ENCODE measurements at places on chromosomes 16 and 17. TPM values are rescaled to one million over a fixed set of nuclear protein-coding genes. Genes with fewer than 3 reads are reported as not detected.

GRCh38 chr16:69073181-69073702 lies 32.2 kb upstream of the HAS3 start:
- no peak for DNase-seq
- peak overlapping the region; percentile 13 for H3K27ac ChIP-seq

Gene TK1
- total RNA-seq = 98.7 TPM

GRCh38 chr17:82976982-82977488 lies 102.4 kb upstream of the METRNL start:
- no peaks in the 10 kb centered on the region for H3K4me1 ChIP-seq
- DNase-seq = no peak
- H3K27ac ChIP-seq = no peak overlapping the region

Gene CPHXL2
- not detected for total RNA-seq

DNA sequence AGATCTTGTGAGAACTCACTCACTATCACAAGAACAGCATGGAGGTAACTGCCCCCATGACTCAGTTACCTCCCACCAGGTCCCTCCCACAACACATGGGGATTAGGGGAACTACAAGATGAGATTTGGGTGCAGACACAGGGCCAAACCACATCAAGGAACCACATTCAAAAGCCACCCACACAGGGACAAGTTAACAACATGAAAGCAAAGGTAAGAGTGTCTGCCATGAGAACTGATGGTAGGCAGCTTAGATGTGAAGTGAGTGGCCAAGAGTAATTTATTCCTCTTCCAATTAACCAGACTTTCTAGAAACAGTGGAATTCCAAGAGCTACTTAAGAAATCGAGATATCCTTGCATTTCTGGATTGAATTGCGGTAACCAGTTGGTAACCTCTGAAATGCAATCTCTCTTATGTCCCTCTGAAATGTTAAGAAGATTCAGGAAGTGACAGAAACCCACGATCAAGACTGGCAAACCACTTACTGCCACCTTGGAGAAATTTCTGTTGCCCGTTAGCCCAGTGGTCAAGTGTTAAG lies 167.4 kb upstream of the CACNG5 start:
- H3K27ac ChIP-seq = no peak overlapping the region
- H3K4me1 ChIP-seq = no peaks in the 10 kb centered on the region
- no peak overlapping the region for H3K4me3 ChIP-seq
- DNase-seq = no peak
- H3K36me3 ChIP-seq = peaks cover 9% of the 10 kb centered on the region
- no peaks in the 10 kb centered on the region for H3K27me3 ChIP-seq

Gene NRN1L
- 2.7 TPM for total RNA-seq

GRCh38 chr16:27972500-27972899 lies 91.0 kb downstream of the GSG1L start:
- no peak overlapping the region for H3K27ac ChIP-seq
- no peak overlapping the region for H3K4me3 ChIP-seq
- peak; percentile 67 for DNase-seq
- no peaks in the 10 kb centered on the region for H3K27me3 ChIP-seq
- H3K4me1 ChIP-seq = no peaks in the 10 kb centered on the region

DNA sequence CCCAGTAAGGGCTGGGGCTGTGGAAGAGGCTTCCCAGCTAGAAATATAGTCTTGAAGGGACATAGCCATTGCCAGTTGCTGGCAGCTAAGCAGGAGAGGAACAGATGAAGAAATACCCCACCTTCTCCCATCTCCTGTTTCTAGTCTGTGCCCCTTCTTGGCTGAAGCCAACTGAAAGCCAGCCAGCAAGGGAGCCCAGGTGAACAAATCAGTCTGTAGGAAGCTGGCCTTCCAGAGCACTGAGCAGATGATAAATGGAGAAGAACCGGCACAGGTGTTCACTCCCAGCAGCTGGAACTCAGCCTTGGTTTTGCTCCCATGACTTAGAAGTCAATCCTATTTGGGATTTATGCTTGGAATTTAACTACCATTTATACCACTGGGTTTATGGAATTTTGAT lies 69.2 kb upstream of the DHX40 start:
- H3K4me1 ChIP-seq = no peaks in the 10 kb centered on the region
- no peak overlapping the region for H3K4me3 ChIP-seq
- DNase-seq = no peak
- H3K27me3 ChIP-seq = no peaks in the 10 kb centered on the region
- no peaks in the 10 kb centered on the region for H3K36me3 ChIP-seq

DNA sequence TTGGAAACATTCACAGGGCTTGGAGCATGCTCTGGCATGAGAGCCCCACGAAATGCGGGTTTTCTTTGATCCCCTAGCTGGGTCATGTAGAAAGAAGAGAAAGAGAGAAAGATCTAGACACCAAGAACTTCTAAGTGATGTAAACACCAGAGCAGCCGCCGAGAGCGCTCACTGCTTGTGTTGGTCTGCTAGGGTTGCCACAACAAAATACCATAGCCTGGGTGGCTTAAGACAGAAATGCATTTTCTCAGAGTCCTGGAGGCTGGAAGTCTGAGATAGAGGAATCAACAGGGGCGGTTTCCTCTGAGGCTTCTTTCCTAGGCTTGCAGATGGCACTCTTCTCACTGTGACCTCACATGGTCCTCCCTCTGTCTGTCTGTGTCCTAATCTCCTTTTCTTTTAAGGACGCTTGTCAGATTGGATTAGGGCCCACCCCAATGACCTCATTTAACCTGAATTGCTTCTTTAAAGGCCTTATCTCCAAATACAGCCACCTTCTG lies 139.5 kb downstream of the CYLD start:
- no peak overlapping the region for H3K4me3 ChIP-seq
- no peaks in the 10 kb centered on the region for H3K27me3 ChIP-seq
- peak; percentile 17 for DNase-seq
- H3K36me3 ChIP-seq = no peaks in the 10 kb centered on the region
- H3K27ac ChIP-seq = no peak overlapping the region
- peaks cover 3% of the 10 kb centered on the region for H3K4me1 ChIP-seq

DNA sequence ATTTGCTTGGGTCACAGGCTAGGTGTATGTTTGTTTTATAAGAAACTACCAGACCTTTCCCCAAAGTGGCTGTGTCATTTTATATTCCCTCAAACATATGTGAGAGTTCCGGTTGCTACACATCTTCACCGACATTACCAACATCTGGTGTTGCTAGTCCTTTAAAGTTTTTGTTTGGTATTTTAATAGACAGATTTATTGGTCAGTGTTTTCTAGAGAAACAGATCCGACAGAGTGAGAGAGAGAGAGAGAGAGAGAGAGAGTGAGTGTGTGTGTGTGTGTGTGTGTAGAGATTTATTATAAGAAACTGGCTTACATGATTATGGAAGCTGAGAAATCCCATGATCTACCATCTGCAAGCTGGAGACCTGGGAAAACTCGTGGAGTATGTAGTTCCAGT lies 31.0 kb downstream of the LDHD start:
- no peaks in the 10 kb centered on the region for H3K27me3 ChIP-seq
- no peak overlapping the region for H3K4me3 ChIP-seq
- H3K4me1 ChIP-seq = peaks cover 7% of the 10 kb centered on the region
- no peak for DNase-seq
- no peak overlapping the region for H3K27ac ChIP-seq
- H3K36me3 ChIP-seq = peaks cover 5% of the 10 kb centered on the region

- H3K36me3 ChIP-seq = no peaks in the 10 kb centered on the region
- H3K27ac ChIP-seq = no peak overlapping the region
- DNase-seq = no peak
- H3K4me3 ChIP-seq = no peak overlapping the region
- H3K27me3 ChIP-seq = peaks cover 37% of the 10 kb centered on the region
Measured at GRCh38 chr17:17730250-17730935, 49.1 kb downstream of the RAI1 start.

DNA sequence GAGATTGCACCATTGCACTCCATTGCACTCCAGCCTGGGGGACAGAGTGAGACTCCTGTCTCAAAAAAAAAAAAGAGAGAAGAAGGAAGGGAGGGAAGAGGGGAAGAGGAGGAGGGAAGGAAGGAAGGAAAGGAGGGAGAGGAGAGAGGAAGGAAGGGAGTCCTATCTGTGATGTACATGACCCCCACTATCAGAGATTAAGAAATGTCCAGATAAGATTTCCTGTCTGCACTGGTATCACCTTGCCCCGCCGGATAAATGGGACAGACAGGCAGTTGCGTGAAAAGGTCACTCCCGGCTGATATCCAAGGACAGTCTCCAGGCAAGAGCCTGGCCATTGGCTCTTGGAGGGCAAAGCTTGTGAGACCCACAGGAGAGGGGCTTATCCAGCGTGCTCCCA lies 5.2 kb upstream of the ZFPM1 start:
- H3K27ac ChIP-seq = no peak overlapping the region
- H3K4me3 ChIP-seq = no peak overlapping the region
- no peaks in the 10 kb centered on the region for H3K36me3 ChIP-seq
- H3K27me3 ChIP-seq = peaks cover 7% of the 10 kb centered on the region
- no peak for DNase-seq
- H3K4me1 ChIP-seq = no peaks in the 10 kb centered on the region

Gene CCDC144A
- total RNA-seq = 1.9 TPM

- DNase-seq = no peak
- no peak overlapping the region for H3K4me3 ChIP-seq
- H3K27ac ChIP-seq = no peak overlapping the region
- peaks cover 15% of the 10 kb centered on the region for H3K36me3 ChIP-seq
- H3K27me3 ChIP-seq = no peaks in the 10 kb centered on the region
- no peaks in the 10 kb centered on the region for H3K4me1 ChIP-seq
Measured at GRCh38 chr17:57674894-57675293, 70.2 kb downstream of the CCDC182 start.

GRCh38 chr17:56978441-56979090 lies 635 bp downstream of the SCPEP1 start:
- H3K4me1 ChIP-seq = peaks cover 5% of the 10 kb centered on the region
- no peaks in the 10 kb centered on the region for H3K27me3 ChIP-seq
- peak overlapping the region; percentile 86 for H3K4me3 ChIP-seq
- no peak for DNase-seq

GRCh38 chr17:66813296-66813695 lies 21.6 kb upstream of the CACNG5 start:
- H3K36me3 ChIP-seq = peaks cover 13% of the 10 kb centered on the region
- H3K4me3 ChIP-seq = no peak overlapping the region
- no peak overlapping the region for H3K27ac ChIP-seq
- no peaks in the 10 kb centered on the region for H3K4me1 ChIP-seq
- no peak for DNase-seq

- no peak overlapping the region for H3K4me3 ChIP-seq
- no peaks in the 10 kb centered on the region for H3K36me3 ChIP-seq
- no peak overlapping the region for H3K27ac ChIP-seq
- DNase-seq = no peak
- H3K27me3 ChIP-seq = no peaks in the 10 kb centered on the region
- H3K4me1 ChIP-seq = no peaks in the 10 kb centered on the region
Measured at GRCh38 chr17:57048096-57048495, 37.0 kb upstream of the AKAP1 start.

Gene CHST4
- total RNA-seq = 6.8 TPM

- H3K4me3 ChIP-seq = no peak overlapping the region
- no peak for DNase-seq
- no peaks in the 10 kb centered on the region for H3K4me1 ChIP-seq
Measured at GRCh38 chr16:28166394-28167208, 45.2 kb downstream of the XPO6 start.

DNA sequence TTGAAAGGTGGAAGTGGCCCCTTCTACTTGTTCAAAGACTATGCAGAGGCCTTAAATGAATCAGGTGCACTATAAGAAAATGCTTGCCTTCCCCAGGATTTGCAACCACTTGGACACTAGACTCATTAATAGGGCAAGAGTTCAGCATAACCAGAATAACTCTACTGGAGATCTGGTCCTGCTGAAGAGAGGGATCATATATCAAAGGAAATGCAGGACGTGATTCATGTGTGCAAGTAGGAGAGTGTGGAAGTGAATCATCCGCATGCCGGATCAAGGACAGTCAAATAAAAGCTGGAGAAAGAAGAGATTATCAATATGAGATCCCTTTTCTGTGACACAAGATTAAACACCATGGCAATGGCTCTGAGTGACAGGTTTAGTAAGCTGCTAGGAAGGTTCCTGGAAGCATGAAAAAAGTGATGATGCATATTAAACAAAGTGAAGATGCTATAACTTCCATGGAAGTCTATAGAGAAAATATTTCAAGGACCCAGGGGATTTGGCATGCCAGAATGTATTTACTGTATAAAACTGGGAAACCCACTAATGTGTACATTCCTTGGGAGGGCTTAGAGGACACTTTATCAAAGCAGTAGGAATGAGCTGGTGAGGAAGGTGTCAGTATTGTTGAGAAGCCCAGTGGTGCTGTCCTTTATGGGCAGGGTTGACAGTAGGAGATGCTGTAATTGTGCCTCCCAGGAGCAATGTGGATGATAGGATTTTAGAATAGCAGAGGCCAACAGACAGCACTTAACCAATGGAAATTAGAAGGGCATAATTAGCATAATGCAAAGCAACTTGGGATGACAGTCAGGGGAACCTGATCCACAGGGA lies 133.1 kb downstream of the ABCA8 start:
- no peaks in the 10 kb centered on the region for H3K27me3 ChIP-seq
- H3K4me3 ChIP-seq = no peak overlapping the region
- H3K27ac ChIP-seq = no peak overlapping the region
- DNase-seq = no peak

- no peaks in the 10 kb centered on the region for H3K36me3 ChIP-seq
- H3K27me3 ChIP-seq = no peaks in the 10 kb centered on the region
- no peak overlapping the region for H3K27ac ChIP-seq
- DNase-seq = no peak
Measured at GRCh38 chr16:85853547-85854545, 45.1 kb upstream of the IRF8 start.

GRCh38 chr17:15951368-15952047 lies 6.6 kb downstream of the ADORA2B start:
- H3K27me3 ChIP-seq = no peaks in the 10 kb centered on the region
- DNase-seq = no peak
- H3K36me3 ChIP-seq = no peaks in the 10 kb centered on the region
- peaks cover 4% of the 10 kb centered on the region for H3K4me1 ChIP-seq
- H3K27ac ChIP-seq = no peak overlapping the region
- no peak overlapping the region for H3K4me3 ChIP-seq

Gene TM4SF5
- not detected for total RNA-seq

DNA sequence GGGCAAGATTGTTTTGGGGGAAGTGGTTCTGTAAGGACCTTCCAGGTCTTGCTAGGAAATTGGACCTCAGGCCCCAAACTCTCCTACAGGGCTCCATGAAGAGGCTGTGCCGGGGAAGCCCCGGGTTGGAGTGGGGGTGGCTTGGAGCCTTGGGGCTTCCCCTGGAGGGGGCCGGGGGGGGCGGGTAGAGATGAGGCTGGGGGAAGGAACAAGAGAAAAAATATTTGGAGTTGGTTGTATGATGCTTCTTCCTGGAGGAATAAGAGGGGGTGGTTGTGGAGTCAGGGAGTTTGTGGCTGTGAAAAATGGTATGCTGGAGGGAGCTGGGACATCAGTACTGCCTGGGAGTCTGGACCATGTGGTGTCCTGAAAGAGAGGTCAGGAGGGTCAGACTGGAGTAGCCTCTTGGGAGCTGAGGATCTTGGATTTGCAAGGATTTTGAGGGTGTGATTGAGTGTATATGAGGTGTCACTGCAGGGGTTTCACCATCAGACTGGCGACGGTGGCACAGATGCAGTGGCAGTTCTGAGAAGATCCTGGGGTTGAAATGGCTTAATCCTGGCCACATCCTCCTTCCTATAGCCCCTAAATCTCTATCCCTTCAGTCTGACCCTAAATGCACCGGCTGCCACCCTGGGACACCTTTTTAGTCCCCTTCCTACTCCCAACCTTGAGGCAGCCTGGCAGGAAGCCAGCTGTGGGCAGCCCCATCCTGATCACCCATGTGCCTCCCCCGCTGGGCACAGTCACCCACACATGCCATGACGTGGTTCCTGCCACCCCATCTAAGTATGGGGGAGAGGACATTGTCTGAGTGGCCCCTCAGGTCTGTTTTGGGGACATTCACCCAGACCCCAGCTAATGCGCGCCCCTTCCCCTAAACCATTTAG lies 10.9 kb downstream of the RARA start:
- H3K27ac ChIP-seq = no peak overlapping the region
- no peaks in the 10 kb centered on the region for H3K36me3 ChIP-seq
- H3K4me3 ChIP-seq = peak overlapping the region; percentile 9
- peaks cover 5% of the 10 kb centered on the region for H3K27me3 ChIP-seq
- peaks cover 8% of the 10 kb centered on the region for H3K4me1 ChIP-seq

All from H9 (cell line).